ENCODE measurements at places on chromosomes 7 and 10.

- DNase-seq: no peak
Observed at GRCh38 chr10:113354711-113355110, 198.1 kb upstream of the HABP2 start.

DNA sequence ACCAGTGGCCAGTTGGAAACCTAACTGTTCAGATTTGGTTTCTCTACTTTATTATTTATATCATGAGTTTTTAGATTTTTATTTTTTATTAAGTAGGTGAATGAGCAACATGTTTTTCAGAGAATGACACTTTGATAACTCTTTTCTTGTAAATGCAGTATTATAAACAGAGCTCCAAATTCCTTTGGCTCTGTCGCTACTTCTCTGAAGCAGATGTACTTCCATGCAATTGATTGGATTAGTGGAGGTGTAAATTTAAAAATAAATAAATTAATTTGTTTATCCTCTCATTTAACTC, 34.3 kb upstream of the ICA1 start:
- DNase-seq: no peak

GRCh38 chr7:16144361-16144760, 277.0 kb downstream of the CRPPA start:
- DNase-seq: no peak

DNA sequence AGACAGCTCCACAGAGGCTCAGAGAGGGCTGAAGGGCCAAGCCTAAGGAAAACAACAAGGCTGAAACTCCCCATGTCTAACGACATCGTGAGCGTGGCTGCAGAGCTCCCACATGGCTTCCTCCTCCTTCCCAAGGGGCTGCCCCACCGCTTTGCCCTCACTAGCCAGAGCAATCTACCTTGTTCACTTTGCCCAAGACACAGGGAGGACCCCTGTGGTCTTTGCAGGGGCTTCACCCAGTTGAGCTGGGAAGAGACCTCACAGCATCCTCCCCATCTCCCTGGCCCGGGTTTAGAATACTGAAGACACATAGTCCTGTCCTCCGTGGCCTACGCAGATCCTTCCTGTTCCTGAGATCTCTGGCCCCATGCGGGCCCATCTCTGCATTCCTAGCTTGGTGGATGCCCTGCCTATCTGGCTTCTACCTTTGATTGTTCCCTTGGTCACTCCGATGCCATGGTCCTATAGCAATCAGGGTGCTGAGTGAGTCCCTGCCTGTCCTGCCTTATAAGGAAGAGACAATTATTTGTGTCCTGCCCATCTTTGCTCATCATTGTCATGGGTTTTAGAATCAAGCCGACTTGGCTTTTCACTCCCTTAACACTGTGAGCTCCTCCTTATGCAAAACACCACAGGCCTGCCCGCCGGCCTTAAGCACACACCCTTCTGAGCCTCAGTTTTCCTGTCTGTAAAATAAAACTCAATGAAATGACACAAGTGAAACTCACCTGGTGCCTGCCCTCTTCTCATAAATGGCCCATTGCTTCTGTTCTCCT, 73.2 kb downstream of the PARP12 start:
- DNase-seq: no peak

DNA sequence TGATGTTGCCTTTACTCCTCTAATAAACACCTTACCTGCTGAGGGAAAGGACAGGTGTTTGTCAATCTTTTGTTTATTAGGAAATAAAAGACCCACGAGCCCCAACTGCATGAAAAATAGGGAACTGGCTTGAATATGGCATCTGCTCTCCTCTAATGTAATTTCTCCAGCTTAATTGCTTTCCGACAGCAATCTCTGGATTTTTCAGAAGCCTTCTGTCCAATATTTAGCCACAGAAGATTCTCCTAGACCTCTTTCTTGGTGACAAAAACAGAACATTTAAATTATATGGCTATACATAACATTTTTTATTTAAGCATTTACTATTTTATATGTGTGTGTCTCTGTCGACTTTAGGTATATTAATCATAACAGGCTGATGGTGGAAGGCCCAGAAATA, 317.4 kb upstream of the ADARB2 start:
- no peak for DNase-seq

GRCh38 chr10:111856631-111857030, 326.9 kb downstream of the GPAM start:
- DNase-seq: no peak

- DNase-seq: no peak
Observed at GRCh38 chr7:141462958-141463357, 88.3 kb upstream of the AGK start.

DNA sequence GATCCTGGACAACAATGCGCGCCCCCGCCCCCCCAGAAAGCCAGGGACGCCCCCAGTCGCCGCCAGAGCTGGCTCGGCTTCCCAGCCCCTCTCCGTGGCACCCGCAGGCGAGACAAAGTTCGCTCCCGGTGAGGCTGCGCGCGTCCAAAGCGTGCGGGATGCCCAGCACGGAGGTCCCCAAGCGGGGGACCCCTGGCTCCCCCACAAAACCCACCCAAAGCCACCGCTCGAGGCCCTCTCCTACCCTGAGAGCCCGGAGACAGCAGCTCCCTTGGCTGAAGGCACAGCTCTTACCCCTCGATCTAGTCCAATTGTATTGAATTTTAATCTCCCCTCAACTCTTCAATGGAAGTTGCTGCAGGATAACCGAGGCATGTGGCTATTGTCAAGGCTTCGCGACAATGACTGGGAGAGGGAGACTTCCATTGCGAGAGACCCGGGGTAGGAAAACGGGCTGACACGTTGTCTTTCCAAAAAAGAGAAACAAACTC, 305.3 kb downstream of the PRPF18 start:
- no peak for DNase-seq

DNA sequence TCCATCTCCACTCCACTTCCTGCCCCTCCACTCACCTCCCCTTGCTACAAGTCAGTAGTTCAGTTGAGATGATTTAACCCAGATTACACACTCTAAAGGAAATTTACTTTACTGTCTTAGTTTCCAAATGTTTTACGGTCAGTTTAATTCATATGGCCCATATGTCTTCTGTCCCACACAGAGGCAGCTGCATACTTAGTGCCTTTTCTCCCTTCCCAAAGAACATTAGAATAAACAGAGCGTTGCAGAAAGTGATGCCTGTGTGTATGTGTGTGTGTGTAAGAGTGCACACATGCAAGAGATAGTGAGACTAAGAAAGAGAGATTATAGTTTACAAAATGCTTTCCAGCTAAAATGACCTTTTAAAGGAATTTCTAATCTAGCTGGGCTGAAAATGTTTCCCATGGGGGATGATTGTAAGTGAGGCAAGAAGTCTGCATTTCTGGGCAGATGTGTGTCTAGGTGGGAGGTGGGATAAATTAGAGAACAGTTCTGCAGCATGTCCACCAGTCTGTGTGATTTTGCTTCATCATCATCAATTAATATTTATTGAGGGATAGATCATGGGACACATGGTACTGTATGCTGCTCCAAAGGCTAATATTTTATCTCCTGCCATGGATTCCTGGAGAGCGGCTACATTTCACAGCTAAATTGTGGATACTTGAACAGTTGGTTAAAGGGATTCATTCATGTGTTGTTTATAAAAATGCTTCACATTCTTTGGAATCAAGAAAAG, 81.5 kb downstream of the NXPH1 start:
- no peak for DNase-seq

DNA sequence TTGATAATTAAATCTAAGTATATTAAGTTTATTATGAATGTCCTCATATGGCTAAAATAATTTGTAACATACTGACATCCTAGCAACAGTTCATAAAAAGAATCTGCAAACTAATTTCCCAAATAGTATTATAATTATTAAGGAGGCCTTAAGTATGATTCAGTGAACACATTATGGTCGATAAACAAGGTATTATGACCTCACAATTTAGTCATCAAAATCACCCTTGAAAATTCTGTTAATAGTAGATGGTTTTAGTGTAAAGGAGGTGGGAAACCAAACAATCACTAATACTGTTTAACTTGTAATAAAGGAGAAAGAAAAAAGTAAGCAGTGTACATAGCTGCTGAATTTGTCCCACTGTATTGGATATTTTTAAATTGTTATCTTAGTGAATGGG, 2.1 kb downstream of the ETV1 start:
- no peak for DNase-seq

DNA sequence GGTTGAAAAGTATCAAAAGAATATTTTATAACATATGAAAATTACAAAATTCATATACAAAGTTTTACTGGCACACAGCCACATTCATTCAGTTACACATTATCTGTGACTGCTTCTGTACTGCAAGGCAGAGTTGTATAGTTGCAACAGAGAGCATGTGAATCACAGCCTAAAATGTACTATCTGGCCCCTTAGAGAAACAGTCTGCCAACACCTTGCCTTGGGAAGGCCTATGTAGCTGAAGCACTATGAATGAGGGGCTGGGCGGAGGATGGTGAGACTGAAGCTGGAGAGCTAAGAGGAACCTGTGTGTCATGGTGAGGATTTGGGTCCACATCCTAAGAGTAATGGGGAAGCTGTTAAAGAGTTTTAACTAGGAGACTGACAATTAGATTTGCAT, 35.7 kb downstream of the PDZD8 start:
- no peak for DNase-seq

- no peak for DNase-seq
Observed at GRCh38 chr10:58360412-58361004, 24.7 kb upstream of the TFAM start.

DNA sequence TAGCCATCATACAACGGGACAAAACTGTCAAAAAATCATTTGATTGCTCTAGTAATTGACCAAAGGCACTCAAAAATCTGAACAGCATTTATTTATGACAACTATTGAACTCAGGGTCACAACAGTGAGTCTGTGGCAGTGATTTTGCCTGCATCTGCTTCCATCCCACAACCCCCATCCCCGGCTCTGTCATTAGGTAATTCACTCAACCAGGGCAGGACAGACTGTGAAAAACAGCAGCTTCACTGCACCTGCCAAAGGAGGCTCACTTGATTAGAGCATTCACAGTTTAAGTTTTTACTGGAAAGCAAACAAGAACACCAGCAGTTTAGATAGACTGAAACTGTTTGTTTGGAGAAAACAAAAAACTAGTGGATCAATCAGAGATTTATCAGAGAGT, 22.2 kb downstream of the NRCAM start:
- no peak for DNase-seq

DNA sequence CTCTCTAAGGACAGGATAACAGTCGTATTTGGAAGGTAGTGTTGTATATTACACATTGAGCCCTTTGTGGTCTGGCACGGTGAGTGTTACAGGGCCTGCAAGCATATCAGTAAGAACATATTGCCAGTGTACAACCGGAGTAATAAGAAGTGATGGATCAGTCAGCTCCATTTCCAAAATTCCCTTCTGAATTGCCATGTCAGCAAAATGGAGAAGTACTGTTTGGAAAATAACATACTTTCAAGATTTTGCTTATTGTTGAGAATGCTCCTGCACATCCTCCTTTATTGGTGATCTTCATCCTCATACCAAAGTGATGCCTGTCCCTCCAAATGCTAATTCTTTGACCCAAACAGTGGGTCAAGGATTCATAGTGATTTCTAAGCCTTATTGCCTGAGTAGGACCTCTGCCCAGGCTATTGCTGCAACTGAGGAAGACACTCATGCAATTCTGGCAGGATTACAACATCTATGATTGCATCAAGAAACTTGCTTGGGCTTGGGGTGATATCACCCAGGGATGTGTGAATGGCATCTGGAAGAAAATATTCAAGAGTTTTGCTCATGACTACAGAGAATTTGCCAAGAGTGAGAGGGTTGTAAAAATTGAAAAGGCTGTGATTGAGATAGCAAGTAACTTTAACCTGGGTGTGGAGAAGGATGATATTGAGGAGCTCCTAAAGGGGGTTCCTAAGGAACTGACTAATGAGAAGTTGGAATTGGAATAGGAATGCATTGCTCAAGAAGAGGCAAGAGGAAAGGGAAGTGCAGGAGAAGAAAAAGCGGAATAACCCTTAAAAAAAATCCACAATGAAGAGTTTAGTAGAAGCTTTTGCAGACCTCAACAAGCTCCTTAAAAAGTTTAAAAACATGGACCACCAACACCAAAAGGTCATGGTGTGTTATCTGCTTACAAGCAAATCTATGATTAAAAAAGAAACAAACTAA, 452.2 kb upstream of the SORCS1 start:
- DNase-seq: no peak

DNA sequence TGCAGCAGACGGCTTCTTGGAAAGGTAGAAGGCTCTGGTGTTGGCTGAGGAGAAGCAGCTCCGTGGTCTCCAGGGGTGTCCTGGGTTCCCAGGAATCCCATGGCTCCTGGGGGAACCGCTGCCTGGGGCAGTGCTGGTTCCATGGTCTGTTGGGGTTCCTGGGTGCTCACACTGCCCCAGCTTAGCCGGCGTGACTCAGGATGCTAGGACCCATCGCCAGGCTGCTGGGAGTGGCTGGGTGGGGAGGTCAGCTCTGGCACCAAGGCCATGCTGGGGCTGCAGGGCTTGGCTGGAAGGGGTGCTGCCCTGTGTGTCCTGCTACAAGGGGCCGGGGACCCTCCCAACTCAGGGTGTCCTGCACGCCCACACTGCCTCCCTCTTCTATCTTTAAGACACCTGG, 9.4 kb downstream of the MGMT start:
- no peak for DNase-seq

DNA sequence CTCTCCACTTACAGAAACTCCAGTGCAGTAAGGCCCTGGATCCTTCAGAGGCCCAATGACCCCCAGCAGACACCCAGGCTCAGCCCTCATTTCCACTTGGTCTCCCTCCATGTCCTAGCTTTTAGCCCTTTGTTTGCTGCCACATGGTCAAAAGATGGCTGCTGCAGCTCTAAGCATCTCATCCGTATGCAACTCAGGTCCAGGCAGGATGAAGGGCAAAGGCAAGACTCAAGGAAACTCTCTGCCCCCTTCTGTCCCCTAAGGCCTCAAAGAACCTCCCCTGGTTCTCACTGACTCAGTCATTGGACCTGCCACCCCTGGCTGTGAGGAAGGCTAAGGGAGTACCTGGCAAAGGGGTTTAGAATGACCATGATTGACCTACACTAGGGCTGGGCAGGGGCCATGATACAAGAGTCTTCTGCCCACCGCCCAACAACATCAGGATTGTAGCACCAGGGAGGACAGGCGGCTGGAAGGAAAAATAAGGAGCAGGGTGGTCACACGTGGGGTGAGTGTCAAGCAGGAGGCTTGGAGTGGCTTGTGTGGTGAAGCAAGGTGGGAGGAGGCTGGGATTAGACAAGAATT, 303.8 kb upstream of the ZMIZ1 start:
- no peak for DNase-seq

DNA sequence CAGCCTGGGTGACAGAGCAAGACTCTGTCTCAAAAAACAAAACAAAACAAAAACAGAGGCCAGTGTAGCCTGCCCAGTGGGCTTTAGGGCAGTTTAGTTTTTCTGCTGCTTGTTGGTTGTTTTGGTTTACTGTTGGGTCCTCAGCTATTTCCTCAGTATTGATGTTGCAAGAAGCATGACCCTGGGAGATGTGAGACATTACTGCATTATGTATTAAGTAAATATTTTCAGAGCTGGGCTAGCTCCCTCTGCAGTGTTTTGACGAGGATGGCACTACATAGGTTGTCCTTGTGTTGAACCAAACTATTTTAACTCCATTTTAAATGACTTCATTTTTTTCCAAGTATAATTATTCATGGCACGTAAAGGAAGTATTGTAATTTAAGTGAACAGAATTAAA, 4.8 kb downstream of the AKAP9 start:
- no peak for DNase-seq

- DNase-seq: no peak
Observed at GRCh38 chr10:68506411-68506810, 20.9 kb downstream of the SLC25A16 start.

GRCh38 chr7:16554518-16555236, 28.1 kb downstream of the LRRC72 start:
- no peak for DNase-seq

- DNase-seq: no peak
Observed at GRCh38 chr10:45075216-45075615, 74.5 kb downstream of the ZNF22 start.
